Activated T-helper 1 cell treated with anti-CD3 and anti-CD28 coated beads, Interleukin-12 subunit alpha, Interleukin-12 subunit beta, Interleukin-2, Interleukin-4 antibody, amounts not matched to agents 30 ng/mL and 10 ng/mL and 1 ng/mL, durations not matched to agents 14 hours and 24 hours and 36 hours (primary cell): ENCODE measurements at places on chromosomes 1 and 21.

- no peak for DNase-seq
Measured at GRCh38 chr21:33015096-33015495, 10.6 kb upstream of the OLIG2 start.

DNA sequence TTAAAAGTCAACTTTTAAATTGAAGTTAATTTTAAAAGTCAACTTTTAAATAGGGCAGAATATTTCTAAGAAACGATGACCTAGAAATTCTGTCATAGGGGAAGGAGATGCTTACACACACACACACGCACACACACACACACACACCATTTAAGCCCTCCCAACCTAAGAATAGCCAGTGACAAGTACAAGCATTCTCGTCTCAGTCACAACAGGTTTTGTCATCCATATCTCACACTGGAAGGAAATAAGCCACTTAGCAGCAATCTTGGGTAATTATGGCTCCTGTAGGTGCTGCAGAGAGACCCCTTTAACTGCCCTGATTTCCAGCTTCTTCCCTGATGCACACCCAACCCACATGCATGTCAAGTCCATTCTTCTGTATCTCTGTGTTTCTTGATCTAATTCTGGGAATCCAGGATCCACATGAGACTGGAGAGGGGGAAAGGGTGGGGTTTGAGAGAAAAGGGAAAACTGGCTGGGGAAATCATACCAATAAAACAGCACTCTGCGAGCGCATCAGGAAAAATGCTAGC is 338.1 kb downstream of the PAPPA2 start:
- DNase-seq, result no peak

GRCh38 chr1:226625832-226626576 is 77.4 kb downstream of the STUM start:
- DNase-seq, result no peak

GRCh38 chr1:169928438-169929209 is 34.9 kb upstream of the SCYL3 start:
- DNase-seq, result no peak

DNA sequence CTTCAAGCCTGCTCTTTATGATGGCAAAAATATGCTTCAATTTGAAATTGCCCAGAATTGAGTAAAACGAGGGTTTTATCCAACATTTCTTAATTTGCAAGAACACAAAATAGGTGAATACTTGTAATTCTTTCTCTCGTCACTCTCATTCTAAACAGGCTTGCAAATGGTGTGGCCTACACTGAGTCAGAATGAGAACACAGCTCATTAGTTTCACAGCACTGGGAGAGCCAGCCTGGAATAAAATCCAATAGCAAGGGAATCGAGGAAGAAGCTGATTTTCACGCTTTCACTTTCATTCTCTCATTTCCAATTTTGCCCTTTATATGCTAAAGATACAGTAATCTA is 537.5 kb downstream of the LTN1 start:
- DNase-seq, result no peak

- DNase-seq, result peak; percentile 76
Measured at GRCh38 chr1:160629286-160630210, 17.3 kb downstream of the SLAMF1 start.

DNA sequence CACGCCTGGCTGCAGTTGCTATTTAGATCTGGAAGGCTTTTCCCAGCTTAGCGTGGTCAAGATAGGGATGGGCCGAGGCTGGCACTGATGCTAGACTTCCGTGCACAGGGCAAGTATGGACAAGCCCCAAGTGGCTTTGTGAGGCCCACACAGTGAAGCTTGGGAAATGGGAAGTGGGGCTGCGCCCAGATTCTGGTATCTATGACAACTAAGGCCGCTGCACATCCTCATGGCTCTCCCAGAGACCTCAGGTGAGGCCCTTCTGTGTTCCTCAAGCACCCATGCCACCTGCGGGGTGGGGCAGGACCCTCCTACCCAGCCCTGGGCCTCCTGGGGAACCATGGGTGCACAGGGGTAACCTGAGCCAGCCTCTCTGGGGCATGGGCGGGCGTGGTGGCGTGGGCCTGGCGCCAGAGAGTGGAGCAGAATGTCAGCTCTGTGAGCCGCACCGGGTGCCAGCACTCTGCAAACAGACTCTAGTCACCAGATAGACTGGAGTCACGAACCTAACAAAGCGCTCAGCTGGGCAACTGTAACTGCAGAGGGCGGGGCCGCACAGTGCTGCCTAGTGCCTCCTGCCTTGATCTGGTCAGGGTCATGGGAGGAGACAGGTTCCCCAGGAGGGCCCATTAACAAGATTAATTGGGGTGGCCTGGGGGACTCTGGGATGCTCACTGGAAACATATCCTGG is 46.4 kb downstream of the ELF3 start:
- DNase-seq, result no peak

DNA sequence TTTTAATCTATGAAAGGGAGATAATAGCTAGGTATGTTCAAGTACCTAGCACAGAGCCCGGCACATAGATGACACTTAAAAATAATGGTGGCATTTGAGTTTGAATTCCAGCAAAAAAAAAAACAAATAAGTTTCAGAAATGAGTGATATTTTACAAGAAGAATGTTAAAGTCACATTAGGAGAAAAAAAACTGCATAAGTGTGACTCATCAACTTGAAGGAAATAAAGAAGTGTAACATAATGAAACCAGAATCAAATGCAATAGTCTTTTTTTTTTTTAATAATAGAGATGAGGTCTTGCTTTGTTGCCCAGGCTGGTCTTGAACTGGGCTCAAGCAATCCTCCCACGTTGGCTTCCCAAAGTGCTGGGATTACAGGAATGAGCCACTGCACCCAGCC is 17.1 kb downstream of the DNASE2B start:
- no peak for DNase-seq

- no peak for DNase-seq
Measured at GRCh38 chr1:68057564-68057963, 7.1 kb upstream of the DIRAS3 start.

DNA sequence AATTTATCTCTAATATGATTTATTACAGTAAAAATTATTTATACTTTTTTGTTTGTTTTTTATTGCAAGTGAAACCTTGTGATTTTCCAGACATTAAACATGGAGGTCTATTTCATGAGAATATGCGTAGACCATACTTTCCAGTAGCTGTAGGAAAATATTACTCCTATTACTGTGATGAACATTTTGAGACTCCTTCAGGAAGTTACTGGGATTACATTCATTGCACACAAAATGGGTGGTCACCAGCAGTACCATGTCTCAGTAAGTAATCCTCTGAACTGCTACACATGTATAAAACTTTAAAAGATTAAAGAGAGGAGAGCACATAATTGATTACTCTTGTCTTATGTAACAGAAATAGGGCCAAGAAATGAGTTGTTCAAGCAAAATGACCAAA is 4.5 kb downstream of the CFHR3 start:
- no peak for DNase-seq

- no peak for DNase-seq
Measured at GRCh38 chr1:160993544-160994193, 27.3 kb downstream of the F11R start.

DNA sequence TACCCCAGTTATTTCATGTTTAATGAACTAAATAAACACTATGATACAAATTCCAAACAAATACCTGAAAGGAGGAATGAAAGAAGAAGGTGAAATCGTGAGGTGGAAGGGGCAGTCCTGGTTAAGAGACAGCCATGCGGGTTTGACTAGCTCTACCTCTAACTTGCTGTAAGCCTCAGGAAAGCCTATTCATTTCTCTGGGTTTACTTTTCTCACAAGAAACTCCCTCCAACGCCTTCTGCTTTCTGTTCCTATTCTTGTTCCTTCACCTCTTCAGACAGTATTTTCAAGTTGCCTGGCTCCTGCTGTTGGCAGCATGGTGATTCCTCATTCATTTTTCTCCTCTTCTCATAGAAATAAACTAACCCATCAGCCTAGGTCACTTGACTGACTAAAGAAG is 92.4 kb downstream of the NTPCR start:
- no peak for DNase-seq

DNA sequence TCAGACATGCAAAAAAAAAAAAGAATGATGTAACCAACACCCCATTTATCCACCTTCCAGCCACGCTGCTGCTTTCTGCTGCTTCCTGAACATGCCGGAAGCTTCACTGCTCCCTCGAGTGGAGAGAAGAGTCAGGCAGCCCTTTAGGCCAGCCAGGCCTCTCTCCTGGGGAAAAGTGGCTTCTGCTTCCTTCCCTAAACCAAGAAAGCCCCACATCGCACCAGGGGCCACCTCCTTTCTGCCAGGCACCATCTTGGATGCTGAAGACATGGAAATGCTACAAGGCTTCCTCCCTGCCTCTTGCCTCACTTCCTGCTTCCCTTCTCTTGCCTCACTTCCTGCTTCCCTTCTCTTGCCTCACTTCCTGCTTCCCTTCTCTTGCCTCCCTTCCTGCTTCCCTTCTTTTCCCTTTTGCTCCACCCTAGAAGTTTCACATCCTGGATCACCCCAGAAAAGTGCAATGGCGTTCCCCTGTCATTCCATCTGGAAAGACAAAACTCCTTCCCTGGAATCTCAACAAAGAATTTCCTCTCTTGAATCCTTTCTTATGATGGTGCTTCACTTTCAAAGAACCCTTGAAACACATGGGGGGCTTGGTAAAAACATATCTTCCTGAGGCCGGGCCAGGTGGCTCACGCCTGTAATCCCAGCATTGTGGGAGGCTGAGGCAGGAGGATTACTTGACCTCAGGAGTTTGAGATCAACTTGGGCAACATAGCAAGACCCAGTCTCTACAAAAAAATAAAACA is 18.7 kb downstream of the TNFRSF8 start:
- no peak for DNase-seq

DNA sequence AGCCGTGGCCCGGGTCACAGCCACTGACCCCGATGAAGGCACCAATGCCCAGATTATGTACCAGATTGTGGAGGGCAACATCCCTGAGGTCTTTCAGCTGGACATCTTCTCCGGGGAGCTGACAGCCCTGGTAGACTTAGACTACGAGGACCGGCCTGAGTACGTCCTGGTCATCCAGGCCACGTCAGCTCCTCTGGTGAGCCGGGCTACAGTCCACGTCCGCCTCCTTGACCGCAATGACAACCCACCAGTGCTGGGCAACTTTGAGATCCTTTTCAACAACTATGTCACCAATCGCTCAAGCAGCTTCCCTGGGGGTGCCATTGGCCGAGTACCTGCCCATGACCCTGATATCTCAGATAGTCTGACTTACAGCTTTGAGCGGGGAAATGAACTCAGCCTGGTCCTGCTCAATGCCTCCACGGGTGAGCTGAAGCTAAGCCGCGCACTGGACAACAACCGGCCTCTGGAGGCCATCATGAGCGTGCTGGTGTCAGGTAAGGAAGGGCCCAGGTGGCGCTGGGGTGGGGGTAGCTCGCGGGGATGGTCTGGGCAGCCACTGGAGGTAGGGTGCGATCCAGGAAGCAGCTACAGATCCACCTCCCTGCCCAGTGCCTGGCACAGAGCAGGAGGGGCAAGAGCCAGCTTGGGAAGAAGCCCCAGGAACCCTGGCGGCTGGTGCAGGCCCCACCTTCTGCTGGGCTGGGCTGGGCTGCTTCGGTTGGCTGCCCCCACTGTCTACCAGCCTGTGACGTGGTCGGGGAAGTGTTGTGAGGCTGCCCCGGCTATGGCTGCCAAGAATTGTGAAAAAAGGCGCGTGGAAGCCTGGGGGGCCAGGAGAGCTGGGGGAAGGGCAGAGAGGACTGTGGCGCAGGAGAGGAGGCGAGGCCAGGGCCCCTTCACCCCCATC is 3.8 kb downstream of the CELSR2 start:
- DNase-seq, result no peak

- peak; percentile 35 for DNase-seq
Measured at GRCh38 chr1:24688621-24689195, 45.6 kb downstream of the SRRM1 start.

- DNase-seq, result no peak
Measured at GRCh38 chr1:205377355-205377754, 20.6 kb upstream of the KLHDC8A start.

- DNase-seq, result no peak
Measured at GRCh38 chr1:231020816-231021215, 19.2 kb downstream of the FAM89A start.

- no peak for DNase-seq
Measured at GRCh38 chr1:101382135-101382534, 145.3 kb downstream of the S1PR1 start.

GRCh38 chr1:33048426-33048825 is 11.7 kb upstream of the AK2 start:
- DNase-seq, result no peak

GRCh38 chr1:187924252-187924651 is 1095.5 kb downstream of the PLA2G4A start:
- DNase-seq, result no peak

DNA sequence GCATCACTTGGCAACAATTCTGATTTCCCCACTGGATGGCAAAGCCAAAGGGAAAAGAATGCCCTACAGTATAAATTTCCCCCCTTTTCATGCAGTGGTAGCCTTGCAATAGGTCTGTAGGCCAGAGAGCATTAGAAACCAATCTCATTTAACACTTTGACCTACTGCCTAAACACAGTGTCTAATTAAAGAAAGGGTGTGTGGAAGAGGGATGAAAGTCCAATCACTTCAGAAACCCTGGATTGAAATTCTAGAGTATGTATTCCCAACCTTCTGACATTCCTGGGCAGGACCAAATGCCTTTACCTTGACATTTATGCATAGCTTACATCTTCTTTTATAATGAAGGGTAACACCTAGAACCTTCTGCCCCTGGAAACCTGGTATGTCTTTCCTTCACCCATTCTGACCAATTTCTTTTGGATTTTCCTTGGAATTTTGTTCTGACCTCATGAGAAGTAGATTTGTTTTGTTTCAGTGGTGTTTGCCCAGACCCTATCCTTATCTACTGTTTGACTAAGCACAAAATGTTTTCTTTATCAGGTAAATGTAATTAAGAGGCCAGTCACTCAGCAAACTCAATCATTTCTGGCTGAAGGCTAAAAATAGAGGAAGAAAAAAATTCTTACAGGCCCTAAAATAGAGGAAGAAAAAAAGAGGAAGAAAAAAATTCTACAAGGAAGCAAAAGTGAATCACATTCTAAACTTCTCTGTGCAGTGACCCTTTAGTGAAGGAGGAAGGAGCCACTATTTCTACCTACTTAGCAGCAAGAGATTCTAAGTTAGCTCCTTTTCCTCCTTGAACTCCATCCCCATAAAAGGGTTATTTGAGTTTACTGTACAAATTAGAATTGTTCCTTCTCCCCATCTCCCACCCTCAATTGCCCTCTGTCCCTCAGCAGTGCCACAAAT is 129.5 kb upstream of the DSCAM start:
- DNase-seq, result no peak

- no peak for DNase-seq
Measured at GRCh38 chr1:212696721-212697331, 2.8 kb downstream of the BATF3 start.

GRCh38 chr1:186765446-186765845 is 63.3 kb upstream of the PLA2G4A start:
- DNase-seq, result no peak

- no peak for DNase-seq
Measured at GRCh38 chr1:41436281-41437010, 48.0 kb downstream of the EDN2 start.

DNA sequence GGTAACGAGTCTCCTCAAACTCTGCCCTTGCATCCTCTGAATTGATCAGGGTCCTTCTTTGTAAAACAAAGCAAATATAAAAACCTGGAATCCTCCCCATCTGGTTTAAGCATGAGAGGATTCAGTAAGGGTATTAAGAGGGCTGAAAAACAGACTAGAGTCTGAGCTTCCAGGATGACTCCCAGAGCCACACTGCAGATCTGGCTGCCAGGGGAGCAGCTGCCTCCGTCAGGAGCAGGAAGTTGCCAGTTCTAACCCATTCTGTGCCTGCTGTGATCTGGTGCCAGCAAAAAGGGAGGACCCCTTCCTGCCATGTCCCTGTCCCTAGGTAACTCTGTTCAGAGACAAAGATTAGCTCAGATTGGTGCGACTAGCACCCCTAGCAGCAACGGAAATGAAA is 27.5 kb downstream of the SERTAD4 start:
- no peak for DNase-seq
